AG04449 (cell line): ENCODE measurements at places on chromosomes 7 and 10.

GRCh38 chr10:128440513-128441160 lies 314.4 kb upstream of the MKI67 start:
- no peak for DNase-seq

- no peak for DNase-seq
Measured at GRCh38 chr7:102432442-102433218, 745 bp upstream of the ORAI2 start.

DNA sequence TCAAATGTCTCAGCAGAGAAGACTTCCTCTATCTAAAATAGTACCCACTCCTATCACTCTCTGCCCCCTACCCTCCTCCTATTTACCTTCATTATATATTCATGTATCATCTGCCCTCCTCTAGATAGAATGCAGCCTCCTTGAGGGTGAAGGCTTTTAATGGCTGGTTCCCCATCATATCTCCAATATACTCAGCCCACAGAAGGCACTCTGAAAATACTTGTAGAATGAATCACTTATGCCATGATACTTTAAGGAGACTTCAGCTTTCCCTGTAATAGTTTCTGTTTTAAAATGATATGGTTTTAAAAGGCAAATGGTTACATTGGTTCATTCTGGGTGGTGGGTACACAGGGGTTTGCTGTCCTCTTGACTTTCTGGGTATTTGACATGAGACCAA lies 25.3 kb downstream of the GFRA1 start:
- DNase-seq, result no peak

GRCh38 chr10:118745056-118745455 lies 9.7 kb downstream of the CACUL1 start:
- DNase-seq, result no peak

- no peak for DNase-seq
Measured at GRCh38 chr7:37074370-37074769, 350.1 kb upstream of the AOAH start.

DNA sequence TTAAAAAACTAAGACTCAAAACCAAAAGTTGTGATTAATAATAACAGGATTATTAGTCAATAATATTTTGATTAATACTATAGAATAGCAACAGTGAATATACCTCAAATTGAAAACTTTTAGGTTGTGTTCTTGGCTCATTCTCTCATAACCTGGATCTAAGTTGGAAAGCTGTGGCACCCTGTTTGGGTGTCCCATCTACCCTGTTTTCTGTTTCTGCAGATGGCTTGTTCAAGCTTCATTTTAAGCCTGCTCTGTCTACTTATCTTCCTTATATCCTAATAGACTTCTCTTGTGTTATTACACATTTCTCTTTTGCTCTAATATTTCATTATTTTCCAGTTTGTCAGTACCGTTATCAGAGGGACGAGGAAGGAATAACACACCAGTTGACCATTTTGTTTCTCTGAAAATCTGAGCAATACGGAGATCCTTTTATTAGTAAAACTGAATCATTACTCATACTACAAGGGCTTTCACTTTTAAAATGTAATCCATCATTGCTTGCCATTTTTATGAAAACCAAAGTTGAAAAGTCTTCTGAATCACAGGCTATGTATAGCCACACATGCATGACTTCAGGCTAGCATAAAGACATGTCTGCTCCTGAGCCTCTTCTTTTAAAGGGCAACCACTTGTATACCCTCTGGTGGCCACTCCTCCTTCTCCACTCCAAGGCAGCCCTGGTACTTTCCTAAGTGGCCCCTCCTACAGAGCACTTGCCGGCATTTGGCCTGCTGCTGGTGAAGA lies 22.3 kb downstream of the COX15 start:
- DNase-seq, result no peak

GRCh38 chr10:125482108-125482507 lies 200.9 kb downstream of the TEX36 start:
- no peak for DNase-seq

DNA sequence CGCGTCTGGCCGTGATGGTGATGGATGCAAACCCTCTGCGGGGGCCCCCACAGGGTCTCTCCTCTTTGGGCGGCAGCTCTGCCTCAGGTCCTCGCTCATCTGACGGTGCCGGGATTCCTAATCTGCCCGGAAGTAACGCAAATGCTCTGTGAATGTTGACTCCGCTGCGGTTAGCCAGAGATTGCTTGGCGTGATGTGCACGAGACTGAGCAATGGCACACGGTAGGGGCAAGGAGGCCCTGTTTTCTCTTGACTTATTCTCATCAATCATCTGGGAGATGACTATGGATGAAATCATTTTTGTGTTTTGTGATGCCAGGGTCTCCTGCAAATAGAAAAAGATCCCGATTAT lies 116.5 kb upstream of the ADAM12 start:
- no peak for DNase-seq

DNA sequence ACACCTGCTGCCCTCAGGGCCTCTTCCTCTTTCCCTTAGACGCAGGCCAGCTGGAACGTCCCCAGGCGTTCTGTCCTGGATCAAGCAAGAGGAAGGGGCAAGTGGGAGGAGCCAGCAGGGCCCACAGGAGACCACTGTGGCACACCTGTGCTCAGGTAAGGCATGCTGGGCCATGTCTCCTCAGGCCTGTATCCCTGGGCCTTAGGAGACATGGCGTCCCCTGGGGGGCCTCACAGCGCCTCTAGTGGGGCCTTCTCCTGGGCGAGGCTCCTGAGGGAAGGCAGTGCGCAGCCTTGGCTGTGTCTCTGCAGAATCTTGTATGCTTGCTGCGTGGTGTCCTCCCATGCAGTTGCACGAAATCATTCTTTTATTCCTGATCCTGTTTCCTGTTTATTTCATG lies 31.3 kb downstream of the ZNF783 start:
- DNase-seq, result no peak

- DNase-seq, result no peak
Measured at GRCh38 chr10:45592926-45593325, 79.6 kb downstream of the ZFAND4 start.

DNA sequence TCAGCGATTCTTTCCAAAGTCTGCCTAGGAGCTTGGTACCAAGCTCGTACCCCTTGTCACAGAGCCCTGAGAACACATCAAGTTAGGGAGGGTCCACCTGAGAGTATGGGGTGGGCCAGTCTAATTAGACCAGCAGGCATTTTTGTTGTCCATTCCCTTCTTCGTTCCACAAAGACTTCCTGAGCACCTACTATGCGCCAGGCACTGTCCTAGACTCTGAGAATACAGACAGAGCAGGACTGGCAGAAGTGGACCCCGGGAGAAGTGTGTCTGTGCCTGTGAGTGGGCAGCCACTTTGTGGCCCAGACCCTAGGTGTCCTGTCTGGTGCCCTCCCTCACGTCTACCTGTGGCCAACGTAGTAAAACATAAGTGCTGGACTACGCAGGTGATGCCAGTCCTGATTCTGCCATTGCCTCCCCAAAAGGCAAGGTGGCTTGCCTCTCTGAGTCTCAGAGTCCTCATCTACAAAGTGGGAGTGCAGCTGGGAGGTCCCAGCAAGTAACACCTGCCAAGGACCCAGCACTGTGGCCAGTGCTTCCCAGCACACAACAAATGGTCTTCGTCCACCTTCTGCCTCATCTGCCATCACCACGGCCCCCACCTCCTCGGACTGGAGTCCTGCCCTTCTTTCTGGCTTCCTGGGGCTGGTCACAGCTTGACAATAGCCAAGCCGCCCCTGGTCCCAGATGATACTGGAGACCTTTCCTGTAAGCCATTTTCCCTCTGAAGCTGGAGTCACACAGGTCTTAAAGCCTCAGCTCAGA lies 54.3 kb upstream of the DUSP5 start:
- DNase-seq, result no peak

GRCh38 chr10:1661416-1661815 lies 75.9 kb downstream of the ADARB2 start:
- DNase-seq, result no peak

- DNase-seq, result no peak
Measured at GRCh38 chr10:53664282-53665019, 891.9 kb upstream of the MBL2 start.

DNA sequence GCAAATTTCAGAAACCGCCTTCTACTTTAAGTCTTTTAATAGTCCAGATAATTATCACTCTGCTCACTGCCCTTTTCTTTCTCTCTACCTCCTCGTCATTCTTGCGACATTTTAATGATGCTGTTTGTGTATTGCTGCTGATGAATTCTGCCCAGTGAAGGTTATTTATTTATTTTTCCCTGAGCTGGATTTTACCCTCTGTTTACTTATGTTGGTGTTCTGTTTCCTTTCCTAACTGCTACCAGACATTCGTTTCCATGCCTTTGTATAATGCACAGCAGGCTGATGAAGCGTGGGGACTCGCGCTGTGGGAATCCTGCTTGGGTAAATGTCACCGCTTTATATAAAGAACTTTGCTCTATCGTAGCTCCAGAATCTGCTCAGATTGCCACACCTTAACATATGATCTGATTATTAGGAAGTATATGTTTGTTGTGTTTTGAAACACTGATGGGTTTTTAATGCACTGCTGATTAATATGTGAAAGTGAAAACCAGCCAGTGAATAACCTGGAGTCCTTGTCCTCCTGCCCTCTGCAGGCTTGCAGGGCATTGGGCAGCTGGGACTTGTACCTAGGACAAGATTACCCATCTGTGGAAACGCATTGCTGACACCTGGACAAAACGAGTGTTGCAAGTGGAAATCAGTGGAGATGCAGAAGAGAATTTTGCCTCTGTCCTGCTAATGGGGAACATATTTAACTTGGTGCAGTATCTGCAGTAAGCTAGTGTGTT lies 291.5 kb downstream of the SDK1 start:
- DNase-seq, result no peak

DNA sequence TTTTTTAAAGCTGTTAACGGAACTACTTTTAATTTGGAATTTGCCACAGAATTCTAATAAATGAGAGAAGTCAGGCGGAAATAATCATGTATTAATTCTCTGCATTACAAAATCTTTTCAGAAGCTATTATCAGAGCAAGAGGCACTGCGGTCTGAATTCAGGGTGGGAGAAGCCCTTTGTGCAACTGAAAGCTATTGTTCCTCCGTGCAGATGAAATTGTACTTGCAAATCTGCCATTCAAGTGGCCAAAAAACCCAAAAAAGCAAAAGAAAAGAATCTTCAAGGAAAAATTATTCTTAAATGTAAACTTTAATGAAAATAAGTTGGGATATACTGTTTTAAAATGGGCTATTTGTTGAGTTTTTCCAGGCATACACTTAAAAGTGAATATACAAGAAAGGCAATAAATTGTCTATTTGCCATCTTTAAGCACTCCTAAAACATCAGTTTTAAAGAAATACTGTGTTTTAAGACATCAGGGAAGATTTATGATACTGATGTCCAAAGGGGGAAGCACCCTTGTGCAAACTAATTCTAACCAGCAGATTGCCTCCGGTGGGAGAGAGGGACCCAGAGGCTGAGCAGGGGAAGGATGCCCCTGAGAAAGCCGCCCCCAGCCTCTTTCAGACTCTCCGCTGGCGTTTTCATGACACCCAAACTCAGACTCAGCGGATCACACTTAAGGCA lies 351.2 kb downstream of the DNAJB6 start:
- DNase-seq, result no peak

DNA sequence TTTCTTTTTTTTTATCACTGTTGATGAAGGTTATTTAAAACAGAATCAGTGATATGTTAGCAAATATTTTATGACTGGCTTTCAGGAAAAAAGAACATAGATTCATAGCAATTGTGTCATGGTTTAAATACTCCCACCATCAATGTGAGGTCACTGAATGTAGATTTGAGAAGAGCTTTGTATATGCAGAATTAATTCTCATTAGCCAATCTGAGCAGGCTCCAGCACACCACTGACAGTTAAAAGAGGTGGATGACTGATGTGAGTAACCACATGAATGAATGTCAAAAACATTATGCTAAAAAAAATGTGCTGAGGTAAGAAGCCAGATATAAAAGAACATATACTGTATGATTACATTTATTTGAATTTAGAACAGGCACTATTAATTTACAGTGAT lies 174.8 kb upstream of the KAT6B start:
- DNase-seq, result no peak

GRCh38 chr7:142381727-142382390 lies 124.0 kb upstream of the PRSS58 start:
- DNase-seq, result no peak

- DNase-seq, result no peak
Measured at GRCh38 chr7:43467406-43467805, 115.5 kb upstream of the STK17A start.

GRCh38 chr7:37815671-37816371 lies 32.6 kb upstream of the NME8 start:
- DNase-seq, result no peak

GRCh38 chr7:94182066-94182465 lies 177.9 kb upstream of the BET1 start:
- peak; percentile 71 for DNase-seq

DNA sequence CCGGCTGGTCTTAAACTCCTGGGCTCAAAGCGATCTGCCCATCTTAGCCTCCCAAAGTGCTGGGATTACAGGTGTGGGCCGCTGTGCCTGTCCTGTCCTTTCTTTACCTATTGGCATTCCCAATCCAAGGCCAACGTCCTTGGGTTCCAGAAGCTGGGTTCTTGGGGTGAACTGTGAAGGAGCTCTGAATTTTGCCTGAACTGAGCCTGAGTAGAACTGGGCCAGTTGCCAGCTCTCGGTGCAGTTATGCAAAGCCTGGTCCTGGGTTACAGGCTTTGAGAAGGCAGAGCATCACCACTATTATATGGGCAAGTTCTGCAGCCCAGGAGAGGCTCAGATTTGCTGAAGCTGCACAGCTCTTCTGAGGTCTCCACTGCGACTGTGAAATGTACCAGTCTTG lies 24.6 kb upstream of the SH2D4B start:
- no peak for DNase-seq

DNA sequence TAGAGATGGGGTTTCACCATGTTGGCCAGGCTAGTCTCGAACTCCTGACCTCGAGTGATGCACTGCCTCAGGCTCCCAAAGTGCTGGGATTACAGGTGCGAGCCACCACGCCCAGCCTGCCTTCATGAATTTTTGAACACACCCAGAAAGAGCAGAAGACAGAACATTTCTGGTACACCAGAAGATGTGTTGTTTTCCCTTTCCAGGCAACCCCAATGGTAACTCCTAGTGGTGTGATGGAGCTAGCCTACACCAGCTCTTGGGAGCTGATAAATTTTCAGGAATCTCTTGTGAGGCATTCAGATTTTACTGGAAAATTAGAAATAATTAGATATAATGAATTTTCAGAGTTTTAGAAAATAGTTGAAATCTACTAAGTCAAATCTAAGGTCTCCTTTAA lies 904 bp upstream of the CCDC7 start:
- DNase-seq, result no peak

DNA sequence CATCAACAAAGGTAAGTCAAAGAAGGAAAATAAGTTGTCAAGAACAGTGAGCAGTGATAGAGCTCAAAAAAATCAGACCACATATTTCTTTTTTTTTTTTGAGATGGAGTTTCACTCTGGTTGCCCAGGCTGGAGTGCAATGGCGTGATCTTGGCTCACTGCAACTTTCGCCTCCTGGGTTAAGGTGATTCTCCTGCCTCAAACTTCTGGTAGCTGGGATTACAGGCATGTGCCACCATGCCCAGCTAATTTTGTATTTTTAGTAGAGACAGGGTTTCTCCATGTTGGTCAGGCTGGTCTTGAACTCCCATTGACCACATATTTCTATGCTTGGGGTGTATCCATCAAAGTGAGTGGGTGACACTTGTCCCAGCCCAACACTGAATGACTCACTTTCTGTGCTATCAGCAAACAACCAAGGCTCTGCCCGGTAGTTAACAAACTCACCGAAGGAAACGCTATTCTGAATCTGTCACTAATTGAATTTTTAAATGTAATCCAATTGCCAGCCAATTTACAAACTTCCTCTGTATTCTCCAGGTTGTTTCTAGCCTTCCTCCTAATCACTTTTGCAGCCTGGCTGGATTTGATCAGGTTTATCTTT lies 19.6 kb upstream of the SMNDC1 start:
- DNase-seq, result no peak

GRCh38 chr7:70436790-70437350 lies 695.1 kb upstream of the GALNT17 start:
- DNase-seq, result no peak

- DNase-seq, result no peak
Measured at GRCh38 chr10:11520892-11521291, 90.6 kb downstream of the USP6NL start.
